Neural crest cell (in vitro differentiated cells): ENCODE measurements at places on chromosomes 11 and 22.
A peak's percentile ranks its signal among the peaks of the same experiment; 100 is the strongest.

DNA sequence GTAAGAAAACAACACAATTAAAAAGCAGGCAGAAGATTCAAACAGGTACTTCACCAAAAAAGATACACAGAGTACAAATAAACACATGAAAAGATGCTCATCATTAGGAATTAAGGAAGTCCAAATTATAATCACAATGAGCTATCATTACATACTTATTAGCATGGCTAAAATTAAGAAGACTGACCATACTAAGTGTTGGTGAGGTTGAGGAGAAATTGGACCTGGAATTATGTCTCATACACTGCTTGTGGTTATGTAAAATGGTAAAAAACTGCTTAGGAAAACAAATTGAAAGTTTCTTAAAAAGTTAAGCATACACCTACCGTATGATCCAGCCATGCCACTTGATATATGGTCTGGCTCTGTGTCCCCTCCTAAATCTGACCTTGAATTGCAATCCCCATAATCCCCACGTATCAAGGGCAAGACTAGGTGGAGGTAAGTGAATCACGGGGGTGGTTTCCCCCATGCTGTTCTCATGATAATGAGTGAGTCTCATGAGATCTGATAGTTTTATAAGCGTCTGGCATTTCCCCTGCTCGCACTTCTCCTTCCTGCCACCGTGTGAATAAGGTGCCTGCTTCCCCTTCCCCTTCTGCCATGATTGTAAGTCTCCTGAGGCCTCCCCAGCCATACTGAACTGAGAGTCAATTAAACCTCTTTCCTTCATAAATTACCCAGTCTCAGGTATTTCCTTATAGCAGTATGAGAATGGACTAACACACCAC, 4.8 kb downstream of the SAAL1 start:
- no peak for DNase-seq

DNA sequence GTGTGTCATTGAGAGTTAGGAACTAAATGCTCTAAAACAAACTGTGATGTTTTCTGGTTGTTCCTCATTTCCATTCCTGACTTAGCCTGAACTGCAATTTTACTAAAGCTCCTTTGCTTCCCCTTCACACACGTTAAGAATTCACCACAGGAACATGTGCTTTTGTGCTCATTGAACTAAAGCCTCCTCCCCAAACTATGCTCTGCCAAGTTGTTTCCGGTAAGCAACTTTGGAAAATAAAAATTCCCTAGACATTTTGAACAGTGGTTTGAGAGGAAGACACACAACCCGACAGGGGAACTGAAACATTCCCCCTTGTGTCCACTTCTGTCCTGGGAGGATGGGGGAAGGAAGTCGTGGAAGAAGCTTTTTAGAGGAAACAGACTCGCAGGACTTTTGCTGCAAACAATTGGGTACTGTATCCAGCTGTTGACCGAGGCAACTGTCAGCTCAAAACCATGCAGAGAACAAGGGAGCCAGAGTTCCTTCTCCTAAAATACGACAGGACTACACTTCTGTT, 66.9 kb downstream of the GAB2 start:
- no peak for DNase-seq

DNA sequence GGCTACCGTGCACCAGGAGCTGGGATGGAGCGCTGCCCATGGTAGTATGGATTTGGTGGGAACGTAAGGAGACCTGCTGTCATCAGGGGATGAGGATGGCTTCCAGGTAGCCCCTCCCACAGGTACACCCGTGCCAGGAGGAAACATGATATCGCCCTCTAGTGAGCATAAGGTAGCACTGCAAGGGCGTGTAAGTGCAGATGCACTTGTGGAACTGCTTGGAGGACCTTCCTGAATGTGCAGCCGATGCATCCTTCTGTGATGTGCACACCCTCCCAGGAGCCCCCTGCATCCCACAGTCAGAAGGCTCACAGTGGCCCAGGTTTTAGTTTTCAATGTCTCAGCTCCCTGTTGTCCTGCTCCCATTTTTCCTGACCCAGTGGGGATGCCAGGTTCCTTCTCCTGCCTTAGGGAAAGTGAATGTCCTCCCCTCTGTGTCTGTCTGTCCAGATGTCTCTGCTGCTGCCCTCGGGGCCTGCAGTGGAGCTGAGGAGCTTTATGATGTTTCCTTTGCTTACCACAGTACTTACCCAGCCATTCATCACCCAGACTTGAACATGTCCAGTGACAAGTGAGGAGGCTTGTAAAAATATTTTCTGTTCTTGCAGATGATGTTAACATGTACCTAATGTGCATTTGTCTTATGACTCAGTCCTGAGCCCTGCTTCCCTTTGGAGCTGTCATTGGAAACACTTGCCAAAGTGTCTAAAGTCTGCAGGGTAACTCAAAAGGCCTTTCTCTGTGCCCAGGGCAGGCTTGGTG, 49.2 kb downstream of the DBX1 start:
- DNase-seq = peak; percentile 50

DNA sequence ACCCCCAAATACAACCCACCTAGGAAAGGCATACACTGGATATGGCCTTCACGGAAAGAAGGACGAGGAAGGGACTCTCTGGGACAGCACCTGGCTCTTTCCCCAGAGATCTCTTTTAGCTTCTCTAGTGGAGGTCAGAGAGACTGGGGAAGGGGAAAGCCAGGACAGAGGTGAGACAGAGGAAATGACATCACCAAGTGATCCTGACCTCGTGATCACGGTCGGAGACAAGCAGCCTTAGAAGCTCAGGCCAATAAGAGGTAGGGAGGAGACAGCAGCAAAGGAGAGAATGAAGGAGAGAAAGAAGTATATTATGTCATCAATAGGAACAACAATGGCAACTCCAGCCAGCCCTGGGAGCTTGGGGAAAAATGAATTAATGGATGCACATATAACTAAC, 15.4 kb upstream of the TMPRSS13 start:
- no peak for DNase-seq

- DNase-seq = no peak
These were observed 152.1 kb downstream of the SOX6 start for GRCh38 chr11:16204261-16204660.

- no peak for DNase-seq
These were observed 1460.5 kb downstream of the TBC1D22A start for GRCh38 chr22:48222742-48223487.

DNA sequence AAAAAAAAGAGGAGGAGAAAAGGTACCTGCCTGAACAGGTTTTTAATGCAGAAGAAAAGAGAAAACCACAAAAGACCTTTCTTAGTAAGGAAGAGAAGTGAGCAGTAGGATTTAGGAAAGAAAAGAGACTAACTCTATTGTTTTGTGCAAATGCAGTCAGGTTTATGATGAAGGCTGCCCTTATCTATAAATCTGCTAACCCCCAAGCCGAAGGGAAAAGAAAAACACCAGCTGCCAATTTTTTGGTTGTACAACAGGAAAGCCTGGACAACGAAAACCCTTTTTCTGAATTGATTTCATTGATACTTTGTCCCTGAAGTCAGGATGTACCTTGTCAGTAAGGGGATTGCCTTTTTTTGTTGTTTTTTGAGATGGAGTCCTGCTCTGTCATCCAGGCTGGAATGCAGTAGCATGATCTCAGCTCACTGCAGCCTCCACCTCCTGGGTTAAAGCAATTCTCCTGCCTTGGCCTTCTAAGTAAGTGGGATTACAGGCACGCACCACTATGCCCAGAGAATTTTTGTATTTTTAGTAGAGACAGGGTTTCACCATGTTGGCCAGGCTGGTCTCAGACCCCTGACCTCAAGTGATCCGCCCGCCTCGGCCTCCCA, 21.2 kb downstream of the POLD4 start:
- DNase-seq = no peak

- DNase-seq = peak; percentile 78
These were observed 15.6 kb upstream of the CYP2R1 start for GRCh38 chr11:14907411-14908213.

DNA sequence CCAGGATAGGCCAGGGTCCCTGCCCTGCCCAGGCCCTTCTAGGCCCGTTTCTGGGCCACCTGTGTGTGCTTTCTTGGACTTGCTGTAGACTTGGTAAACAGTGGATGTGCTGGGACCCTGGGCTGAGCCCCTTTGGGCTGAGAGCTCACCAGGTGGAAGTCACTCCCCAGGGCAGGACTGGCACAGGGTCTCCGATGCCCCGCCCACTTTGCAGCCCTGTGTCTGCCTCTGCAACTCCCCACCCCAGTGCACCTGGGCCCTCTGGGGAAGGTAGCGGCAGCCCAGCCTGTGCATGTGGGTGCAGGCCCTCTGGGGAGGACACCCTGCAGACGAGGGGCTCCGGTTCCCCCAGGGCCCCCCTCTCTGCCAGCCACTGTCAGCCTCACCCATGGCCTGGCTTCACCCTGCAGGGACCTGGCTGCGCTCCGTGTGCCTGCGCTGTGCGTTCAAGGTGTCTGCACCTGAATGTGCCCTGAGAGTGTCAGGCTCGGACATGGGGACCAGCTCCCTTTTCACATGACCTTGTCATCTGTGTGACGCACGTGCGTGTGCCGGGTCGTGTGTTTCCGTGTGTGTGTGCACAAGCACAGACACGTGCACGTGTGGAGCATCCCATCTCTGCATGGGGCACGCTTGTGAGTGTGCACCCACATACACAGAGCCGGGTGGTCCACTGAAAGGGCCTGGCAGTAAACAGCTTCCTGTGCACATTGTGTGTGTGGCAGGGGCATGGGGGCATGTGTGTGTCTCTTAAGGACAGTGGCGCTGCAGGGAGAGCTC, 118.5 kb downstream of the KCNQ1OT1 start:
- DNase-seq = no peak

DNA sequence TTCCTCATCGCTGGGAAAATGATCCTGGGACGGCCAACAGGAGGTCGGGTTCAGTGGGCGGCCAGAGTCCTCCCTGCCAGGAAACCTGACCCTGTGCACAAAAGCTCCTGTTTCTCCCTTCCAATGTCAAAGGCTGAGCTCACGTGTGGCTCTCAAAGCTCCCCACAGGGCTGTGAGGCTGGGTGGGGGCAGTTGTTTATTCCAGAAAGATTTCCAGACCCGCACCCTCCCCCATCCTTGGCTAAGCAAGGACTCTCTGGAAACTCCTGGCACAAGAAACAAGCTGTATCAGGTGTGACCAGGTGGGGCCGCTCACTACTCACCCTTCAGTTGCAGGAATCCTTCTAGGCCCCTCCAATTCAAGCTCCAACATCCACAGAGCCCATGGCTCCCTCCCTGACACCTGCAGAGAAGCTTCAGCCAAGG, 131.9 kb downstream of the SHANK2 start:
- no peak for DNase-seq
